Lower lobe of right lung (tissue), 2 donors: ENCODE measurements at places on chromosomes 5 and 9. TPM values are rescaled to one million over a fixed set of nuclear protein-coding genes. Genes with fewer than 3 reads are reported as not detected.

The ANKS6 gene
- 16.5 TPM for total RNA-seq

GRCh38 chr9:36976371-36977030 is 57.6 kb downstream of the PAX5 start:
- H3K4me3 ChIP-seq, result no peak overlapping the region
- peaks cover 36% of the 10 kb centered on the region for H3K27me3 ChIP-seq

- H3K4me1 ChIP-seq, result no peaks in the 10 kb centered on the region
- H3K4me3 ChIP-seq, result no peak overlapping the region
- H3K27ac ChIP-seq, result no peak overlapping the region
- H3K27me3 ChIP-seq, result no peaks in the 10 kb centered on the region
- no peak for DNase-seq
- no peaks in the 10 kb centered on the region for H3K36me3 ChIP-seq
Measured at GRCh38 chr5:168182269-168182668, 109.2 kb upstream of the WWC1 start.

GRCh38 chr5:108747774-108748400 is at the start of gene FER:
FER (plus strand) TSS chr5:108747897; CDS start chr5:108798183, 50,286 bp downstream.
- H3K36me3 ChIP-seq, result no peaks in the 10 kb centered on the region
- DNase-seq, result no peak
- no peaks in the 10 kb centered on the region for H3K27me3 ChIP-seq
- H3K27ac ChIP-seq, result peak within 1 kb of the TSS; percentile 98
